ENCODE measurements at places on chromosomes 3 and 15. TPM values are rescaled to one million over a fixed set of nuclear protein-coding genes. Genes with fewer than 3 reads are reported as not detected.

Gene LSMEM2
- 0.12 TPM for total RNA-seq

DNA sequence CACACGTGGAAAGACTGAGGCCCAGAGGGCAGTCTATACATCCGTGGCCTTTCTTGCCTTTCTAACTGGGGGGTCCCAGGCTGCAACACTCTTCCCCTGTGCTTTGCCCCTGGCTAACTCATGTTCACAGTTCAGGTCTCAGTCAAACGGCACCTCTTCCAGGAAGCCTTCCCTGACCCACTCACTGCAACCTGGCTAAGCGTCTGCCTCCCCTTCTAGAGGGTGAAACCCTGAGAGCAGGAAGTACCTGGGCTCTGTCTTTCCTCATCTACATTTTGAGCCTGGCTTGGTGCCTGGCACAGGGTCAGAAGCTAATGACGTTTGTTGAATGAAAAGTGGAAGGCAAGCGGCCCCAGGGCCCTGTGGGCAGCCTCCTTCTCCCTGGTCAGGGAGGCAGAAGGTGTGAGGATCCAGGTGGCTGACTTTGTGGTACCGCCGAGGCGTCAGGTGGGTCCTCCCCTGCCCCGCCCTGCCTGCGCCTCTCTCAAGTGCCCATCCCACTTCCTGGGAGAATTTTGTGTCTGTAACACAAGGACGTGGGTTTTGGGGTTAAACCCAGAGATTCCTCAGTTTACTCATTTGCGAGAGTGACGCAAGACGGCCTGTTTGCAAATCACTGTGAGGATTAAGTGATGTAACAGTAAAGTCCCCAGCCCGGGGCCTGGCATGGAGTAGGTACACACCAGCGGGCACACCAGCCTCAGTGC, 32.1 kb downstream of the DNASE1L3 start:
- DNase-seq: no peak

GRCh38 chr3:133573629-133574194, at the start of gene CDV3:
CDV3 (plus strand) TSS chr3:133573686; CDS start chr3:133574045, 359 bp downstream.
- no peak for DNase-seq

- no peak for DNase-seq
These were observed 29.7 kb downstream of the TJP1 start for GRCh38 chr15:29792426-29793159.

GRCh38 chr3:122619040-122619439, 41.6 kb downstream of the PARP15 start:
- no peak for DNase-seq

- DNase-seq: no peak
These were observed 54.0 kb downstream of the KCNH8 start for GRCh38 chr3:19202303-19202702.

DNA sequence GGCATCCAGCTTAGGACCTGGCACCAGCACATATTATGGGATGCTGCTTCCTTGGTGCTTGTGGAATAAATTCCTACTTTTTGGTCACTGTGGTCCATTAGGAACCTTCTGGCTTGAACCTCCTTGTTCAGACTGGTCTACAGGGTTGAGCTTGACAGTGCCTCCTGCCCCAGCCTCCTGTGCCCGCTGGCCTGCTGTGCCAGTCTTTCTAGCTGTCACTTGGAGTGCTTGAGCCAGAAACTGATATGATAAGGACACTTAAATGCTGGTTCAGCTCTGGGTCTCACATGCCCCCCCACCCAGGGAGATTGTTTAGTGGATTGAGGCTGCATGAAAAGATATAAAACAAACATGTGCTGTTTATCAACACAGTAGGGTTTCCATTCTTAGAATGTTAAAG, 147.8 kb downstream of the SLCO3A1 start:
- DNase-seq: no peak

GRCh38 chr3:183439515-183439914, 11.1 kb upstream of the MCF2L2 start:
- DNase-seq: no peak

DNA sequence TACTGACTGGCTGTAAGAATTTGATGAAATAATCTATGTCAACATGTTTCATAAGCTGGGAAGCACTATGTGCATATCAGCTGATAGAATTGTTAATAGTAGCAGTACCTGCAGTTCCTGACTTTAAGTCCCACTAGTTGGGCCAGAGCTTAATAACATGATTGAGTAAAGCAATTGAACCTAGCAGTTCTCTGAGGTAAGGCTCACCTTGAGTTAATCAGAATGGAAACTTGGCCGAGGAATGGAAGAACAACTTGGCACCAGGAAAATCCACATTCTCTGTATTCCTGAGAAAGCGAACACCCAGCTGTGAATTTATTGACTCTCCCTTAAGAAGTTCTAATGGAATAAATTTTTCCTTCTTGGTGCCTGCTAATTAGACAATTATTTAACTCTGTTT, 262.6 kb downstream of the IGSF11 start:
- no peak for DNase-seq

DNA sequence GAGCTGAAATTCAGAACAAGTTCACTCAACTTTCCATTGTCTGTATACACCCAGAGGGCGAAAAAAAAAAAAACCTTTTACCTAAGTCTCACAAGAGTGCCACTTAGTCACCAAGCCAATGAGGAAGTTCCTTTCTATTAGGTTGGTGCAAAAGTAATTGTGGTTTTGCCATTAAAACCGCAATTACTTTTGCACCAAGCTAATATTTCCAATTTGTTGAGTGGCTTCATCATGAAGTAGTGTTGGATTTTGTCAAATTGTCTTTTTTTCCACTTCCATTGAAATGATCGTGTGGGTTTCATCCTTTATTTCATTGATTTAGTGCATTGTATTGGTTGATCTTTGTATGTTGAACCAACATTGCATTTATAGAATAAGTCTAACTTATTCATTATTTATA, 253.9 kb downstream of the ZIC4 start:
- DNase-seq: no peak

Gene CACNA1D
- total RNA-seq: 5.3 TPM

Gene ABHD6
- total RNA-seq: 2.0 TPM

DNA sequence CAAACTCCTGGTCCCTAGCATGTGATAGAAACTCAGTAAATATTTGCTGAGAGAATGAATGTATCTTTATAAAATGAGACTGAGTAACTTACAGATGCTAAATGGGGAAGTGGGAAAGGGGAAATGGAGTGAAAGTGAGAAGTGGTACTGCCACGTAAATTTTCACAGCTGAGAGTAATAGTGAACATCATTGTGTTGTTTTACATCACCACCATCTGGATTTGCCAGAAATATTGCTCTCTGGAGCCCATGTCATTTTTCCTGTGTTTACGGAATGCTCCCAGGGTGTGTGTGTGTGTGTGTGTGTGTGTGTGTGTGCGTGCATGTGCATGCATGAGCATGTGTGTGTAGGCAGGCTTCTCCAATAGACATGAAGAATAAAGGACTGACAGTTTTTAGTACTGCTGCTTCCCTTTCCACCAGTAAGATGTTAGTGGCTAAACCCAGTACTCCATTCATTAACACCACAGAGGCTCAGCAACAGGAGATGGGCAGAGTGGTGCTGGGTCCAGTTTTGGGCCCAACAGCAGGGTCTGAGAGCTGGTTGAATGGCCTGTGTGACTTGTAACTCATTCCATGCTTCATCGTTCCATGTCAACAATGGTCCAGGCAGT, 57.3 kb downstream of the DIPK2A start:
- no peak for DNase-seq

GRCh38 chr3:116444819-116445310, 422 bp downstream of the LSAMP start:
- DNase-seq: no peak

GRCh38 chr3:150138824-150139223, 168.1 kb upstream of the PFN2 start:
- no peak for DNase-seq

DNA sequence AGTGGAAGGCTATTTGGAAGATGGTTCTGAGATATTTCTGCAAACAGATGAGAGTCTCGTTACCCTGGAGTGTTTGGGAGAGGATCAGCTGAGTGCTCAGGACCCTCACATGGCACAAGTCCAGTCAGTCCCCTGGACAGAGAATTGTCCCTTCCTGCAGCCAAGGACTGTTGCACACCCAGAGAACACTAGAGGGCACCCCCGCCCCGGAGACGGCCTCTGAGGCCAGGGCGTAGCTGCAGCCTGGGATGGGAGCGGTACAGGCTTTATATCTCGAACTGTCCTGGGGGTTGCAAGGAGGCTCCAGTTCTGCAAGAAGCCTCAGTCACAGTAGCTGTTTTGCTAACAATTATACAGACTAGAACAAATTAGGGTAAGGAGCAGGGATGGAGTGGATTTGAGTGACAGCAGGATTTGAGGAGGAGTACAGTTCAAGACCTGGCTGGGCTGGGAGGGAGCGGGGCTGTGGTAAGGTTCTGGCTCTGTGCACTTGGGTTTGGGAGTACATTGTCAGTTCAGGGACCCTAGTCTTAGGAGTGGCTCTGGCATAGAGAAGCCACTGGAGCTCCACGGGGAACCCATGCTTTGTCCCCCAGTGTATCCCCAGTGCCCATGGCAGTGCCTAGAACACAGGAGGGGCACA, 67.6 kb upstream of the HACD2 start:
- DNase-seq: peak; percentile 77

Gene RAB27A
- total RNA-seq: 12.6 TPM

GRCh38 chr15:58597943-58598828, 151.3 kb downstream of the ADAM10 start:
- no peak for DNase-seq

DNA sequence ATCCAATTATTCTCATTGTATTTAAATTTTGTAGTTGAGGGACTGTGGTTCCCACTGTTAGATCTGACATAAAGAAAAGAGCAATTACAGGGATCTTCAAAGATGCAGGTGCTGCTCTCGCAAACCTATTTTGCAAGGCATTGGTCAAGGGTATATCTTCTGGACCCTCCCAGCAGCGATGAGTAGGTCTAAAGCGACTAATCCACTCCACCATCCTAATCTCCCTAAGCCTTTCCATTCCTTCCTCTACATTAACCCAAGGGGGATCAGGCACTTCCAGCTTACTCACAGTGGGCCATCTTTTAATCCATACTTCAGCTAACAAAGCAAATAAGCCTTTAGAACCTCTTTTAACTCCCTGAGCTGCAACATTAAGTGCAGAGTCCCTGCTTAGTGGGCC, 37.0 kb upstream of the CPOX start:
- no peak for DNase-seq

- no peak for DNase-seq
These were observed 1063.1 kb downstream of the NTRK3 start for GRCh38 chr15:87193481-87193880.

Gene SERPINI1
- 23.4 TPM for total RNA-seq

GRCh38 chr15:36469311-36469966, 110.0 kb upstream of the CDIN1 start:
- no peak for DNase-seq

GRCh38 chr15:89321521-89322410, 12.9 kb downstream of the POLG start:
- DNase-seq: no peak

Gene MUC20
- total RNA-seq: 35.9 TPM

Gene CLDN16
- total RNA-seq: 0.12 TPM

Gene HTR3E
- total RNA-seq: 0.41 TPM

DNA sequence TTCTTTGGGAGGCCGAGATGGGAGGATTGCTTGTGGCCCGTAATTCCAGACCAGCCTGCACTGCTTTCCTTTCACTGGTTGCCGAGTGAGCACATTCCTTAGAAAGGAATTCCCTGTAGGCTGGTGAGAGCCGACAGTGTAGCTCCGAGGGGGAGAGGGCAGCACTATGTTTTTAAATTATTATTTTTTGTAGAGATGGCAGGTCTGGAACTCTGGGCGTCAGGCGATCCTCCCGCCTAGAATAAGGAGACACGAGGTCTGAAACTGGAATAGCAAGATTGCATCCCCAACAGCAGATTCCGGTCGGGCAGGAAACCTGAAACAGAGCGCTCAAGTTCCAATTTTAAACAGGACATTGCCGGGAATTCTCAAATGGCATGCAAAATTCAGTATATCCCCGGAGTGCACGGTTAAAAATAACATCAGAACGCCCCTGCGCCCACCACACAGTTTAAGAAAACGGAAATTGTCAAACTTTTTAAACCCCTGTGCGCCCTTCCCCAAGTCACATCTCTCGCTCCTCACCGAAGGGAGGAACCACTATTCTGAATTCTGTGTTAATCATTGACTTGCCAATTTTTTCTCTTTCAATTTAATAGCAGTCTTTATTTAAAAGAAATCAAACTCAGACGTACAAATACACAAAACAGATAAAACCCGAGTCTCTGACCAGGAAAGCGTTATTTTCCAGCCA, 643 bp upstream of the RNU5B-1 start:
- DNase-seq: peak; percentile 40

GRCh38 chr3:136583823-136584222, 168.4 kb downstream of the STAG1 start:
- no peak for DNase-seq

Gene DPPA4
- total RNA-seq: not detected

GRCh38 chr3:169661361-169662131, 2.0 kb downstream of the MECOM start:
- peak; percentile 46 for DNase-seq

DNA sequence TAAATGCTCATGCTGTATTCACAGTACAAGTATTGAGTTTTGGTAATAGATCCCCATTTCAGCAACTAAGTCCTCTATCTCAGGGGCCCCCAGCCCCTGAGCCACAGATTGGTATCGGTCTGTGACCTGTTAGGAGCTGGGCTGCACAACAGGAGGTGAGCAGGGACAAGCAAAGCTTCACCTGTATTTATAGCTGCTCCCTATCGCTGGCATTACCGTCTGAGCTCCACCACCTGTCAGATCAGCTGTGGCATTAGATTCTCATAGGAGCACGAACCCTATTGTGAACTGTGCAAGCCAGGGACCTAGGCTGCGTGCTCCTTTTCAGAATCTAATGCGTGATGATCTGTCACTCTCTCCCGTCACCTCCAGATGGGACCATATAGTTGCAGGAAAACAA, 262.8 kb upstream of the UBE2E2 start:
- DNase-seq: no peak

DNA sequence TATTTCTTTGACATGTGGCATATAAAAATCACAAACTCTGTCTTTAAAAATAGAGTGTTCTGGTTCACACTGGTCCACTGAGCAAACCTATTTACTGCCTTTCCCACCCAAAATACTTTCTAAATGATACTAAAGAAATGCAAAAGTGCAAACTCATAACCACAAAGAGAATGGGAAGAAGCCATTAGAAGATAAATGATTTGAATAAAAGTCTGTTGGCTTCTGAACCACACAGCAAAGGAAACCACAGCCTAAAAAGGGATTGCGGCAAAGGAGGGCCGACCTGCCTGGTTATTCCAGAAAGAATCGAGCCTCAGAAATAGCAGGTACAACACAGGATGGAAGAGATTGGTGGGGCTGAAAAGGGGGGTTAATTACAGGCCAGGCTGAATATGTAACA, 599.5 kb downstream of the FHIT start:
- DNase-seq: no peak

GRCh38 chr3:169022457-169022856, 641.1 kb downstream of the MECOM start:
- DNase-seq: no peak

DNA sequence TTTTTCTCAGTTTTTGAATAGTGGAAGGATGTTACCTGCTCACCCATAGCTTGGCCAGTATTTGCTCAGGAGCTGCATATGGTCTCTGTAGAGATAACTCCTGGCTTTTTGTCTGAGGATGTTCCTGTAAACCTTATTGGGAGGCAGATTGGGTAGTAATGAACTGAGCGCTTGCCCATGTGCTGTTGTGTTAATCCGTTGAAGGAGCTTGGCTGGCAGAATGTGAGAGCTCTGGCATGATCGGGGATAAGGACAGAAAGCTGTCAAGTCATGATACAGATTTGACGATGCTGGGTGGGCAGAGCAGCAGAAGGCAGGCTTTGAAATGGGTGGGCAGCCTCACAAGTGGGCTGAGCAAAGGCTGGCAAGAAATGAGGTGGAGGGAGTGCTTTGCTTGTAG, 27.4 kb downstream of the SH3GL3 start:
- no peak for DNase-seq
